ENCODE measurements at places on chromosomes 7 and 10.

GRCh38 chr10:43212043-43212721 lies 54.7 kb downstream of the RASGEF1A start:
- no peak for DNase-seq

- DNase-seq, result no peak
Observed at GRCh38 chr7:11776039-11776438, 56.0 kb downstream of the THSD7A start.

- no peak for DNase-seq
Observed at GRCh38 chr10:99672884-99673283, 13.6 kb downstream of the ENTPD7 start.

DNA sequence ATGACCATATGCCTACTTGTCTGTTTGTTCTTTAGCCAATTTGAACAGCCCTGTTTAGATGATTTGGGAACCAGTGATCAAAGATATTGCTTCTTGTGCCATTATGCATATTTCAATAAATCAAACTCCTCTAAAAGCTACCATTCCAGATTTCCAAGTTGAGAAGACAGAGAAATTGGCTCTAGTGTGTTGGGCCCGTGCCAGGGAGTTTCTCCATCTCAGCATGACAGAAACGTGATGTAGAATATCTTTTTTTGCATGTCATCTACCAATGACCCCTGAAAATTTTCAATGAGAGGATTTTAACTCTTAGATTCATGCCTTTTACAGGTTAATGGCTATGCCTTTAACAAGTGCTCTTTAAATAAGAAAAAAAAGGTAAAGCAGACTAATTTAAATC lies 50.7 kb upstream of the CABCOCO1 start:
- no peak for DNase-seq

GRCh38 chr7:33754933-33755928 lies 150.1 kb upstream of the BMPER start:
- no peak for DNase-seq

GRCh38 chr7:108000875-108001763 lies 1.8 kb downstream of the LAMB1 start:
- DNase-seq, result no peak

- DNase-seq, result no peak
Observed at GRCh38 chr10:87723500-87723899, 63.8 kb downstream of the PAPSS2 start.

GRCh38 chr7:143514995-143515735 lies 37.5 kb downstream of the TAS2R41 start:
- DNase-seq, result no peak

- DNase-seq, result no peak
Observed at GRCh38 chr7:121796381-121796780, 76.6 kb upstream of the PTPRZ1 start.

GRCh38 chr7:128880791-128881457 lies 18.3 kb downstream of the ATP6V1F start:
- DNase-seq, result no peak

Data from GM12864 (cell line).